ENCODE measurements at places on chromosomes 1 and 21.

- no peak for DNase-seq
Observed at GRCh38 chr1:37473431-37474045, 842 bp upstream of the ZC3H12A start.

DNA sequence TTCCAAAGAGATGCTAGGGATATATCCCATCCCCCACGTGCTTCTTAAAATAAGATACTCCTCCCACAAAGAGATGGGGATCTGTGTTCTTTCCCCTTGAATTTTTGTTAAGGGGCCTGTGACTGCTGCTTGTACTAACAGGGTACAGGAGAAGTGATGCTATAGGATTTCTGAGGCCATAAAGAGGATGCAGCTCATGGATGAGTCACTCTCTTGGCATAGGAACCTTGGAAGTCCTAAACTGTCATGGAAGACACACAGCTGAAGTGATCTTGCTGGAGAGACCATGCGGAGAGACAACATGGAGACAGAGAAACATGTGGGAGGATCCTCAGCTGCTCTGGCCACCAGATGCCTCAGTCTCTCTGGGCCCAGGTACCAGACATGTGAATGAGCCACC lies 157.2 kb downstream of the S1PR1 start:
- DNase-seq: no peak

- DNase-seq: no peak
Observed at GRCh38 chr1:43363935-43364525, 3.8 kb downstream of the ELOVL1 start.

DNA sequence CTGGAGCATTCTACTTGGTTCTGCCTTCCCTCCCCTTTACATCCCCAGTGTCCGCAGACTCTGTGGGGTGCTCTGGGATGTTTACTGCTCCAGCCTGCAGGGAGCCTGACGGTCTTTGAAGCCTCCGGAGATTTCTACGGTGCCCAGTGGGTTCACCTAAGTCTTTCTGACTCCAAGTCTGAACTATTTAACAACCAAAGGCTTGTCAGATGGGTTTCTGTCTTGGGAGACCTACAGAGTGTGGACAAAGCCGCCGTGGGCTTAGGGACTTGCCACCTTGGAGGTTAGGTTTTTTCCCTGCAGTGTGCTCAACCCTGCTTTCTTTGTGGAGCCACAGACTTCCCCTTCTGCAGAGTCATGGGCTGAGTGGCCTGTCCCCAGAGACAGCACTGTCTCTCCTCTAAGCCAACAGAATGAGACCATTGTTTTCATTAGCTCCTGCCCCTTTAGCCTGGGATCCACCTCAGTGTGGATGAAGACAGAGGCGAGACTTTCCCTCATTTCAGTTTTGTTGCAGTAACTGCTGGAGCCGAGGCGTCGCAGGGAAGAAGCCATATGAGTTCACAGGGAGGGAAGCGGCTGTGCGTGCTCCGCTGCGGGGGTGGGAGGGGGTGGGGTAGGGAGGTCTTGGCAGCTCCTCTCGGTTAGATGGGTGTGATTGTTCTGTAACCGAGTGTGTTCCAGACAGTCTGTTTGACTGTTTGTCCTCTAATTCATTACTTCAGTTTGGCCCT lies 120.7 kb downstream of the CNIH3 start:
- DNase-seq: no peak

- DNase-seq: no peak
Observed at GRCh38 chr1:61569303-61569621, 155.7 kb downstream of the TM2D1 start.

DNA sequence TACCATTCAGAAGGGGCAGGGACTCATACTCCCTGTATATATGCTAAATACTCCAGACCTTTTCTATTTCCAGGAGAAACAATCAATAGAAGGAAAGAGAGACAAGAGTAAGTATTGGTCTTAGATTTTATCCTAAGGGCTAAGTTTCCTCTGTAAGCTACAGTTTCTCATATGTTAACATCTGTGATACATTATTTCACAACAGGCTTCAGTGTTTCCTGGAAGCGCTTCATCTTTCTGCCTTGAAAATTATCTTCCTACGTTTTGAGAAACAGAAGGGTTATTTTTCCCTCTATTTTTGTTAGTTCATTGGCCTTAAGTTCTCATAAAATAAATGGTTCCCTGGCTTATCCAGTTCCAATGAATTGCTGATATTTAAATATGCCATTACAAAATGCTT lies 15.6 kb downstream of the FMO1 start:
- DNase-seq: no peak

DNA sequence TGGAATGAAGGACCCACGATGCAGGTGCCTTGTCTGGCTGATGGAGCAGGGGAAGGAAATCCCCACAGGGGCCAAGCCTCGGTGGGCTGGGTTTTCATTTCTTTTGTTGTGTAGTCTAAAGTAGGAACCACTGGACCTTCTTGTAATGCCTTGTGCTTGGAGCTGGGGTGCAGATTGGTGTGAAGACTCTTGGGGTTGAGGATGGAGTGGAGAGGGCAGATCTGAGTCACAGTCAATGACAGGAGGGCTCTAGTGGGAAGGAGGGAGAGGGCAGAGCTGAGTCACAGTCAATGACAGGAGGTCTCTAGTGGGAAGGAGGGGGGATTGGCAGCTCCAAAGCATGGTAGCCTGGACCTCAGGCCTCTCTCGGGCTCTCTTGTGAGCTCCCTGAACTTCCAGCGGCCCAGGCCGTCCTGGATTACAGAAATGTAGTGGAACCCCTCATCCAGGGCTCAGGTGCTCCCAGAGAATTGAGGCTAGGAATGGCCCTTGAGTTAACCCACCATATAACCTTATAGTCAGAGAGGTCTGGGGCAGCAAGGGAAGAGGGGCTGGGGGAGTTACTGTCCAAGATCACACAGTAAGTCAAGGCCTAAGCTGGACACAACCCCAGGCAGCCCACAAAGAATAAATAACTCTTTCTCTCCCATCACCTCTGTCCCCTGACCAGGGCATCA lies 313.8 kb downstream of the MATN1 start:
- no peak for DNase-seq

DNA sequence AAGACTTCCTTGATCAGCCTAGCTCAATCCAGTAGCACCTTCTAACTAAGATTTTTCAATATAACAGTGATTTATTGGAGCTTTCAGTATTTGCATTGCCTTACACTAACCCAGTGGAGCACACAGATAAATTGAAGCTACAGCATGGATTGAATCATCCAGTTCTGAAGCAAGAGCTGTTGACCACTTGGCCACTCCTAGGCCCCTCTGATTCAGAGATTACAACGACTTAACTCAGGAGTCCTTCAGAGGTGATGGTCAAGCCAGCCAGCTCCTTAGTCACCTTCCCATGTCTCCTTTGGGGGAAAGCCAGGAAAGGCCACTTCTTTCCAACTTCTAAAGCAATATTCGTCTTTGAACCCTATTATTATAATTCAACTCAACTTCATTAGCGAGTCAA lies 151.8 kb downstream of the TENT5C start:
- no peak for DNase-seq

DNA sequence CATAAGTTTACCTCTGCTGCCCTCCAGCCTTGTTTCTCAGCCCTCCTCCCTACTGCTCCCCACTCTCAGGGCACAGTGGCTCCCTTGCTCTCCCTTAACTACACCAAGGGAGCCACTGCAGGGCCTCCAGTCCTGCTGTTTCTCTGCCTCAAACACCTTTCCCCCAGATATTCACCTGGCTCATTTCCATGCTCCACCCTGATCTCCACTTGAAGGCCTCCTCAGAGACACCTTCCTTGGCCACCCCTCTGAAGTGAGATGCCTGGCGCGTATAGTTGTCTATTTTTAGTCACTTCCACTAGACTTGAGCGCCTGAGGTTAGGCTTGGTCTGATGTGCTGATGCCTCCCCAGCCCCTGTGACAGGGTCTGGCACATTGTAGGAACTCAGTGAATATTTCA lies 34.9 kb downstream of the SEC16B start:
- DNase-seq: no peak

DNA sequence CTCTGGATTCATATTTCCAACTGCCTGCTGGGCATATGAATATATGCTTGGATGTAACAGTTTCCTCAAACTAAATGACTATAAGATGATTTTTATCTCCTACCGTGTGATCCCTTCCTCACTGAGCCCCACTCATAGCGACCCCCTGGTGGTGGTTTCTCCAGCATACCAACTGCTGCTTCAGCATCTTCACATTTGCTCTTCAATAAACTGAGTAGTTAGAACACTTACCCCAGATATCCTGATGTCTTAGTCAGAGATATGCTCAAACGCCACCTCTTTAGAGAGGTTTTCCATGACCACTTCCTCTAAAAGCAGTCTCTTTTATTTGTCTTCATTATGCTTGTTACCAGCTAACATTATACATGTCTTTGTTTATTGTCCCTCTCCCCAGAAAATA lies 10.2 kb upstream of the HNRNPR start:
- no peak for DNase-seq

DNA sequence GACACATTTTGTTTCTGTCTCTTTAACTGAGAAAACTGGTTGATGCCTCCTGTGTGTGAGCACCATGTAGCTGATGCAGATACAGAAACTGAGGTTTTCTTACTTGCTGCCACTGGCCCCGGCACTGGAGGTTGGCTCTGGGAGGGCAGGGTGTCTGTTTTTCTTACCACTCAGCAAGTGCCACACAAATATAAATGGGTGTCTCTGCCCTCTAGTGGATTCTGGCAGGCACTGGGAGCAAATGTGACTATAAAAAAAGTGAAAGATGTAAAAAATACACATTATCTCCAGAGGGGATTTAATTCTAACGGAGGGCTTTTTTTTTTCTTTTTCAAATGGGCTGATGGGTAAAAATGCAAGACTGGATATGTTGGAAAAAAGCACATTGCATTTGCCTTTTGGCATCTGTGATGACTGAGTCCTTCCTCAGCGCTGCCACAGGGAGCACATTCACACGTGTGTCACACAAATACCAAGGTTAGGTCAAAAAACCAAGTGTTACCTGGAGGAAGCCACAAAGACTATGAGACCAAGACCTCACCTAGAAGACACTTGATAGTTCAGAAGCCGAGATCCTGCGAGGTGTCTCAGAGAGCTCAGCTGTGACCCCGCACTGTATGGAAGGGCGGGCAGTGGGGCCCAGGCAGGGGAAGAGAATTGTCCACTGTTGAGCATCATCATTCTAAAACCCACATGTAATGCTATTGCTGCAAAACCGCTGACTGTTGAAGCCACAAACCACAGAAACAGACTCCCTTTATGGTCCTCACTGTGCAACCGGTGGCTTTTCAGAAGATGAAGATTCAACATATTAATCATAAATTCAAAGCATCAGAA lies 18.9 kb downstream of the PGBD2 start:
- DNase-seq: no peak

- no peak for DNase-seq
Observed at GRCh38 chr1:209689477-209689876, 14.3 kb downstream of the G0S2 start.

DNA sequence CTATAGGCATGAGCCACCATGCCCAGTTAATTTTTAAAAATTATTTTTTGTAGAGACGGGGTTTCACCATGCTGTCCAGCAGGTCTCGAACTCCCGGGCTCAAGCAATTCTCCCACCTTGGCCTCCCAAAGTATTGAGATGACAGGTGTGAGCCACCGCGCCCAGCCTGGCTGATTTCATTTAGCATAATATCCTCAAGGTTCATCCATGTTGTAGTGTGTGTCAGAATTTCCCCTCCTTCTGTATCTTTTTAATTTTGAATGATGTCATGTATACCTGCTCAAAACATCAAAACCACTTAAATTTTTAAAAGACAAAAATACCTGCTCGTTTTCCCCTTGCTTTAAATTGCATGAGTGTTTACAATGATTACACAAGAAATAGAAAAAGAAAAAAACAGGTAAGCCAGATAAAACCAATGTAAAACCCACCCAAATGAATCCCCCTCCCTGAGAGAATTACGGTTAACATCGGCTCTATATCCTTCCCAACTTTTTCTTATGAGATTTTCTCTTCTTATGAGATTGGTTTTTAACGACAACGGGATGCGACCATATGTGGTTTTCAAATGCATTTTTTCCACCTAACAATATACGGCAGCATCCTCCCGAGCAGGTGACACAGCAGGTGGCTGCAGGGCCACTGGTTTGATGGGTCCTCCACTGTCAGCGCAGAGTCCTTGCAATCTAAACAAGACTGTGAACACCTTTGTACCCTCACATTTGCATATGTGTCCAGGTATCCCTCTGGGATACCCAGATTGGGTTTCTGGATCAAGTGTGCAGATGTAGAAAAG lies 22.1 kb downstream of the IFFO2 start:
- DNase-seq: no peak

GRCh38 chr1:109499661-109500536 lies 6.0 kb downstream of the CYB561D1 start:
- DNase-seq: no peak

DNA sequence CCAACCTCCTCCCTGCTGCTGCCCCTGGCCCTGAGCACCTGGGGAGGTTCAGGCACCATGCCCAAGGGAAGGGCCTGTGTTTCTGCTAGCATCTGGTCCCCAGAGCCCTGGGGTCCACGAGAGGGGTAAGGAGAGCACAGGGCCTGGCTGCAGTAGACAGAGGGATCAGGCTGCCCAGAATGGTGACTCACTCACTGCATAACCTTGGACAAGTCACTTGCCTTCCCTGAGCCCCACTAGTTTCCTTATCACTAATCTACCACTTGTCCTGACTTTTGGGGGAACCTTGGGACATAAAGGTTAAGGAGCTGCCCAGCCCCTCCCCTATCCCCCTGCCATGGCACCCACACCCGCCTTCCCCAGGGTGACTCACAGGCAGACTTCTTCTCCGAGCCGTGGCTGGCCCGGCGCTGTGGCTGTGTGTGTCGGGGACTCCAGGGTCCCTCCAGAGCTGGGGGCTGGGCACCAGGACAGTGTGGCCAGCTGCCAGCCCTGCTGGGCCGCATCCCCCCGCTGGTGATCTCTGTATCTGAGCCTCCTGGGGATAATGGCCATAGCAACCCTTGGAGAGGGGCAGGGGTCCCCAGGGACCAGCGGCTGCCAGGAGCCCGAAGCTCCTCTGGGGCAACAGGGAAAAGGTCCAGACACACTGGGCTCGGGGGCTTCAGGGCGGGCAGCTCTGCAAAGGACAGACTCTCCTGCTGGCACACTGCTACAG lies 4.0 kb downstream of the ARHGEF19 start:
- no peak for DNase-seq

- DNase-seq: no peak
Observed at GRCh38 chr1:198272492-198272891, 115.7 kb downstream of the NEK7 start.

DNA sequence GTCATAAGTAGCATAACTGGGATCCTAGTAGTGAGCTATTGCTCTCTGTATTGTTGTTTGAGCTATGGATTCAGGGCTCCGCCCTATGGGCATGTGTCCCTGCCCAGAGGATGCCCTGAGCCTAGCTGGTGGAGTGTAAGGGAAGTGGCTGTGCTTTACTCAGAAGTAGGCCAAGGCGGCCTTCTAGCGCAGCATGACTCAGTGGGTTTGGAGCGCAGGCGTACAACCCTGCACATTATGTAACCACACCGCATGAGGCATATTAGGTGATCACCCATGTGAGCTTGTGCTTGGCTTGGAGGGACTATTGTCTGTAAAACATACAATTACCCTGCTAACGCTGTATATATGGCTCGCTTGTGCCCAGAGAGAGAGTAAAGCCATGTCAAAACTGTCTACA lies 11.1 kb upstream of the UBE2U start:
- DNase-seq: no peak

DNA sequence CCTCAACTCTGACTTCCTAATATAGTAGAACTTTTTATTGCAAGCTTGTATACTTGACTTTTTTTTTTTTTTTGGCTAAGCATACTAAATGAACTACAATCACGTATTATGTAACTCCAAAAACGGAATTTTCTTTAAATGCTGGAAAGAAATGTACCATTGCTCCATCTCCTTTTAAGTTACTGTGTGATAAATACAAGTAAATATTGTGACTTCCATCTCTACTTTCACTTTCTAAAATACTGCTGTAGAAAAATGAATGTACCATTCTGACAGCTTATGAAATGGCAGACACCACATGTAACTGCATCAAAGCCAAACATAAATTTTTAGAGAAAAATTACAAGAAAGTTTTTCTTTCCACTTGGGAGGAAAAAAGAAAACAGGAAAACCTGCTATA lies 54.7 kb downstream of the ASH1L start:
- DNase-seq: no peak

Data from mesothelial cell of epicardium (in vitro differentiated cells).